GM04504 (cell line): ENCODE measurements at places on chromosomes 7 and 10.

GRCh38 chr10:110972231-110973134 lies 53.1 kb downstream of the SHOC2 start:
- no peak for DNase-seq

DNA sequence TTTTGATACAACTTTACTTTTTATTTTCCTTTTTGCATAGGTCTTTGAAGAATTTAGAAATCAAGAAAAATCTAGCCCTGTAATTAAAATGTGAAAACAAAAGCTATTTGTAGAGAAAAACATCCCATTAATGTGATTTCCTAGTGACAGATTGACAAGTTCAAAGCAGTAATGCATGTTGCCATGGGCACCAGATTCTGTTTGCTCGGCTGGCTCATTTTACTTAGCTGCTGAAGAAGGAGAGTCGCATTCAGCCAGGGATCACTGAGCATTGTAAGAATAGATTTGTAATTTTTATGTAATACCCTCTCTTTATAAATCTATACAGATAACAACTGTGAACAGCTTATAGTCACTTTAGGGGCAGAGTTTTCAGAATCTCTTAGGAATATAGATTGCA lies 28.5 kb downstream of the DNAJB9 start:
- DNase-seq, result no peak

DNA sequence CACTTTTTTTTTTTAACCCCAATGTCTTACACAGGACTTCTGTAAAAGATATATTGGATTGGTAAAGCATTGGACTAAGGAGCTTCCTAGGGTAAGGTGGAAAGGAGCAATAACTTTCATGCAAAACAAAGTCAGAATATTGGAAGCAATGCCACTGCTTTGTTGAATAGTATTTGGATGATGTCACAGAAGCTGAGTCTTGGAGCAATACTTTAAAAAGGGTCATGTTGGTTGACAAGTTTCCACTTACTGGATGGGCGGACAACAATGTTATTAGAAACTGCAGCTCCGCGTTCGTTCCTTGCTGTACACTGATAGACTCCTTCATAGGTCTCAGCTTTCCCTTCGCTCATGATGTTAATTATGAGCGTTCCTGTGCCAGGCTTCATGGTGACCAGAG lies 101.9 kb upstream of the LAMB4 start:
- no peak for DNase-seq

GRCh38 chr7:156111-157007 lies 36.0 kb upstream of the FAM20C start:
- no peak for DNase-seq

DNA sequence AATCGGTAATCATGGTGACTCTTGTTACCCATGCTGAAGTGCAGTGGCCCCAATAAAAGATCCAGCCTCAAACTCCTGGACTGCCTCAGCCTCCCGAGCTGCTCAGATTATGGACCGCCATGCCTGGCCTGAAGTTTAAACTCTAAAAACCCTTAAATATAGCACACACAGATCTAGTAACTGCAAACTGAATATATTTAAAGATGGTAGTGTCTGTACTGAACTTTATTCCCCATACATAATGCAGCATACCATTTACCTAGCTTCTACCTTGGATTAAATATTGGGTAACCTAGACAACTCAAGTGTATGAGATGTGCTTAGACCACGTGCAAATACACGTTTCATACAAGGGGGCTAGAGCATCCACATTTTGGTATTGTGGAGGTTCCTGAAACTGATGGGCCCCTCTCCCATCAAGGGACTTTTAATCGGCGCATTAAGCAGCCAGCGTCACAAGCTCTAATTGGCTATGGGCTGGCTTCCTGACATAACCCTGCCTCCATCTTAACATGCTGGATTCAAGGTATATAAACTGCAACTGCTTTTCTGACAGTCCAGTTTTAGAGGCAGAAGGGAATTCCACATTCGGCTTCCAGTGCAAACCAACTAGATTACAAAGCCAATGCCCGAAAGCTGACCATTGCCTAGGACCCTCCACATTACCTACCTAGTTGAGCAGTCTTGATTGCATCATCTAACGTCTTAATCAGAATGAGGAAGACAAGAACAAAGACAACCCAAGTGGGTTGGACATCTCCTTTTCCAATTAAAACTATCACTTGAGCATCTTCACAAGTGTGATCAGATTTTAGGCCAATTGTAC lies 13.0 kb downstream of the HNRNPA2B1 start:
- DNase-seq, result no peak

DNA sequence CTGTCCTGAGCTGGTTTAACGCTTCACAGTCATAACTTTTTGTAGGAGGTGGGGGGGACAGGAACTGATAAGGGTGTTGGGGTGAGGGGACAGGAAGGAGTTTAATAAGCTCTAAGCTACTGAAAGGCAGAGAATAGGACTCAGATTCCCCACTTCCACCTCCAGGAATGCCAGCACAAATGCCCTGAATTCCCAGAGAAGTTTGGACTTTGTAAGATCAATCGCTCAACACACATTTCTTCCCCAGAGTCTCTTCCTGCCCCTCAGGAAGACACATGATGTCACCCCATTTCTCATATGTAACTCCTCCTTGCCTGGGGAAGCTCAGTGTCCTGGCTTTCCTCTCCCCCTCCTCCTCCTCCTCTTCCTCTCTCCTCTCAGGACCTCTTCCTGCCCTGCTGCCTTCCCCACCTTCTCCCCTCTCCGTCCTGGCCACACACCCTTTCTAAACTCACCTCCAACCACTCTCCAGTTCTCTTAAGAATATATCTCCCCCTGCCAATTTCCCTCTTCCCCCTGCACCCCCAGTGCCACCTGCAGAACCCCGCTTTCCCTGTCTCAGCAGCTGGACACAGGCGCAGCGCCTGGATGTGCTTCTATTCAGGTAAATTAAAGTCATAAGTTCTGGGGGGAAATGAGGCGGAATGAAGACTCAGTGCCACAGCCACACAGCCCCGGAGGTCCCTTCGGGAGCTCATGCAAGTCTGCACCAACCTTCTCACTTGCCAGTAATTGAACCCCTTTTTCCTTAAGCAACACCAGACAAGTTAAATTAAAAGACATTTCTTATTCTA lies 5.3 kb upstream of the LOXL4 start:
- DNase-seq, result no peak

GRCh38 chr10:43981232-43981631 lies 332.6 kb upstream of the ZNF32 start:
- no peak for DNase-seq

GRCh38 chr7:82760831-82761230 lies 317.3 kb upstream of the CACNA2D1 start:
- DNase-seq, result no peak

DNA sequence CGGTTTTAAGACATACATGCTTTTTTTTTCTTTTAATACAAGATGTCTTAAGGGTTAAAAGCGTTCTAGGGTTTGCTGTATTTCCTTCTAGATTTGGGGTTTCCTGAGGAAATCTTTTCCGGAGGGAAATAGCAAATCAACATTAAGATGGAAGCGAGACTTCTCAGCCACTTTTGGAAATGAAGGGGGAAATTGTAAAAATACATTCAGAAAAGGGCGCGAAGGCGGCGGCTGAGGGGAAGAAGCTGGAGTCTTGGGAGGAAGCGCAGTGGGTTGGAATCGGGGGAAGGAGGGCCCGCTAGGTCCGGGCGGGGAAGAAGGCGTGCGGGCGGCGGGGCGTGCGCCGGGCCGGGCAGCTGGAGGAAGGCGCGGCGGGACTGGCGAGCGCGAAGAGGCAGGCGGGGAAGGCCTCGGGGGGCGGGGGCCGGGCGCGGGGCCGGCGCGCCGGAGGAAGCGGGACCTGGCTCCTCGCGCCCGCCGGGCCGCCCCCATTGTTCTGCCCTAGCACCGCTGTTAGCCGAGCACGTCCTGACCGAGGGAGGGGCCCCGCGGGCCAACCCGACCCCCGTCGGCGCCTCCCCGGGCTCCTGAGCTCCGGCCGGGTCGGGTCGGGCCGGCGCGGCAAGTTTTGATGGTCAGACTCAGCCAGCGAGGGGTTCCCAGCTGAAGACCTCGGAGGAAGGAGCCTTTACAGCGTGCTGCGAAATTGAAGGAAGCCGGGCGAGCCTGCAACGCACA lies 1.5 kb upstream of the SKIDA1 start:
- no peak for DNase-seq

DNA sequence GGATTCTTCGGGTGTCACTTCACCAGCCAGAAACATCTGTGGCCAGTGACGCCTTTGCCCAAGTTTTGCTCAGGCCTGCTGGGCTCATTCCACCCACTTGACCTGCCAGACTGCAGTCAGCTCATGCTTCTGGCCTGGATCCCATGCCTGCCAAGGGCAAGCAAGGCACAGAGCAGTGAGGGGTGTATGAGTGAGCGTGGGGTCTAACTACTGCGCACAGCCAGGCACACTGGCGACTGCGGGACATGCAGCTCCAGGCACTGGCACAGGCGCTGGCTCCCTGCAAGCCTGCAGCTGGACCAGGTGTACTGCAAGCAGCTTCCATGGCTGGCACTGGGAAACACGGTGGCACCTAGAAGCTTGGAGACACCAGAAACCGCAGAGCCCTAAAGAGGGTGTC lies 80.1 kb downstream of the MTERF1 start:
- no peak for DNase-seq

- no peak for DNase-seq
These were observed 13.9 kb upstream of the CLEC2L start for GRCh38 chr7:139509535-139509934.

GRCh38 chr7:29421010-29421956 lies 142.4 kb upstream of the PRR15 start:
- no peak for DNase-seq

GRCh38 chr7:2165239-2165609 lies 67.5 kb downstream of the MAD1L1 start:
- DNase-seq, result no peak

DNA sequence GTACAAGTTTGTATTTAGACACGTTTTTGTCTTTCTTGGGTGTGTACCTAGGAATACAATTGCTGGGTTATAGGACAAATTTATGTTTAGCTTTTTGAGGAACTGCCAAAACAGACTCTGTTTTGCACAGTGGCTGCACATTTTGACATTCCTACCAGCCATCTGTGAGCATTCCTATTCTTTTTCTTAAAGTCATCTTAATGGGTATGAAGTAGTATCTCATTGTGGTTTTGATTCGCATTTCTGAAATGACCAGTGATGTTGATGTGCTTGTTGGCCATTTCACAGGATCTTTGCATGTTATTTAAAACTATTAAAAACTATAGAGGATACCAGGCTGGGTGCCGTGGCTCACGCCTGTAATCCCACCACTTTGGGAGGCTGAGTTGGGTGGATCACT lies 32.6 kb upstream of the IL15RA start:
- no peak for DNase-seq

DNA sequence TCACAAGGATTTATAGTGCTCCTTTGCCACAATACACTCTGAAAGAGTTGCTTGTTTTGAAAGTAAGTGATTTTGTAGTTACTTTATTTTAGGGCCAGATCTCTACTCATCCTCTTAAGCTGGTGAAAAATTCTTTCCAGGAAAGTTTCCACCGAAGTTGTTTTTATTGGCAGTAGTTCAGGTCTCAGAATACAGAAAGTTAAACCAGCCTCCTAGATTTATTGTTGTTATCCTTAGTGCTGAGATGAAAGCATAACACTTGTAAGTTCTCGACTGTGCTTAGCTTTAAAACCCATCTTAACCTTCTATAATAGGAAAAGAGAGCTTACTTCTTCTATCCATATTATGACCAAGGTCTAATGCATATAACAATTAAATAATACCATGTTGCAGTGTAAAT lies 5.5 kb downstream of the AP3M1 start:
- DNase-seq, result peak; percentile 64

DNA sequence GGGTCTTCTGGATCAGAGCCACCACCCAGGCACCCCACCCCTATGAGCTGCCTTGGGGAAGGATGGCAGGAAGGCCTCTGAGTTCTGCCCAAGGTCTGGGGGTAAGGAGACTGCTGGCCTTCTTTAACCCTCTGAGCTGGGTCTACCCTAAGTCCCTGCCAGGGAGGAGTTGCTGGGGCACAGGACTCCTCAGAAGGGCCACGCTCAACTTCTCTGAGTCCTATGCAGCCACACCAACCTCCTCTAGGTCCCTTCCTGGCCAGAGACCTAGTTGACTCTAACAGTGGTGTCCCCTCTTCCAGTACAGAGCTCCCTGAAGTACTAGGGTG lies 2.6 kb upstream of the NEURL1 start:
- DNase-seq, result no peak

DNA sequence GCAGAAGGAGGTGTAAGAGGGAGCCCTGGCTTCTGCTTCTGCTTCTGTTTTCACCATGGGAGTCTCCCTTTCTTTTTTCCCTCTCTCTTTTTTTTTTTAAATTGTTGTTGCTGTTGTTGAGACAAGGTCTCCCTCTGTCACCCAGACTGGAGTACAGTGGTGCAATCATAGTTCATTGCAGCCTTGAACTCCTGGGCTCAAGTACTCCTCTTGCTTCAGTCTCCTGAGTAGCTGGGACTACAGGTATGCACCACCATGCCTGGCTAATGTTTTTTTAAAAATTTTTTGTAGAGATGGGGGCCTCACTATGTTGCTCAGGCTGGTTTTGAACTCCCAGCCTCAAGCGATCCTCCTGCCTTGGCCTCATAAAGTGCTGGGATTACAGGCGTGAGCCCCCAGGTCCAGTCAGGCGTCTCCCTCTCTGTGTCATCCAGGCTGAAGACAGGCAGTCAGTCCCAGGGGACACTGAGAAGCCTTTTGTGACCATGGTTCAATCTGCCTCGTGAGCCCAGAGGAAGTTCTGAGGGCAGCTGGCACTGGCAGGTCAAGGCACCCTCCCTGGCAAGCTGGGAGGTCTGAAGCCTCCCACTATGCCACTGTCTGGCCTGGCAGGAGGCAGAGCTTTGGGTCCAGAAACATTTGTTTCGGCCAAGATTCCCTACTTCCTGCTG lies 33.6 kb upstream of the NPFFR1 start:
- DNase-seq, result no peak

DNA sequence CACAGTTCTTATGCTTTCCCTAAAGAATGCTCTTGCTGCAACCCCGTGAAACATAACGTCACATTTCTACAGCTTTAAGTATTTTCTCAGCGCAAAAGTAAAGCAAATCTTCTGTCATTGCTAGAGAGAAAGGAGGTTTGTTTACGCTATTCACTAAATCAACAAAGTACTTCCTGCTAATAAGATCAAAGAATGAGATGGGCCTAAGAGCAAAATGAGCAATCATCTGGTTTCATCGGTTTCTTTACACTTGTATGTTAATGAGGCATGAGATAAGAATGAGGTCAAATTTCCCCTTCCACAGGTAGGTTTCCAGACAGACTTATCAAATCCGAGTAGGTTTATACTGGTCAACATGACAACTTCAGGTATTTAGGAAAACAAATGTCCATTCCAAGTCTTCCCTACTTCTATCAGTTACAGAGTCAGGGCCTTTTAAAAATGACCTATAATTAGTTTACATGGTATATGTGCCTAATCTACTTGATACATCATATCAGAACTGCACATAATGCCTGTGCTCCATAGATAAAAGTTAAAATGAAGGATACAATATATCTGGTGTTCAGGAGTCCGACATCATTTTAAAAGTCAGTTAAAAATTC lies 8.4 kb downstream of the USP6NL start:
- DNase-seq, result no peak

- DNase-seq, result no peak
These were observed 16.4 kb upstream of the BHLHA15 start for GRCh38 chr7:98194672-98195457.
